ENCODE measurements at places on chromosomes 4 and X.
A peak's percentile ranks its signal among the peaks of the same experiment; 100 is the strongest.

DNA sequence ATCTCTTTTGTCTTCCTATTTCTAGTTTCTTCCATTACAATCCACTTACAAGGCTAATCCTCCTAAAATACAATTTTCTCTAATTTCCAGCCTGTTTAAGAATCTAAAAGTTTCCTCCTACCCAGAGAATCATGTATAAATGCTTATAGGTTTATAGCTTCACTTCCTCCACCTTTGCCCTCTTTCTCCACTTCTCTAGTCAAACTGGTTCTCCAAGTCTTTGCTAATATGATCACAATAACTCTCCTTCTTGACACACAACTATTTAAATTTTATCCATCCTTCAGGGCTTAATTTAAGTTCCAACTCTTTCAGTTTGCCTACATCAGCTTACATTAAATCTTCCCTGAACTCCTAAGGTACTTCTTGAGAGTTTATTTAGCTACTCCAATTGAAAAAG lies 69.2 kb downstream of the RPS6KA6 start:
- no peak for DNase-seq

GRCh38 chr4:124025428-124025827 lies 628.8 kb downstream of the SPRY1 start:
- DNase-seq = no peak

- DNase-seq = no peak
Measured at GRCh38 chrX:29066516-29066915, 479.3 kb downstream of the IL1RAPL1 start.

DNA sequence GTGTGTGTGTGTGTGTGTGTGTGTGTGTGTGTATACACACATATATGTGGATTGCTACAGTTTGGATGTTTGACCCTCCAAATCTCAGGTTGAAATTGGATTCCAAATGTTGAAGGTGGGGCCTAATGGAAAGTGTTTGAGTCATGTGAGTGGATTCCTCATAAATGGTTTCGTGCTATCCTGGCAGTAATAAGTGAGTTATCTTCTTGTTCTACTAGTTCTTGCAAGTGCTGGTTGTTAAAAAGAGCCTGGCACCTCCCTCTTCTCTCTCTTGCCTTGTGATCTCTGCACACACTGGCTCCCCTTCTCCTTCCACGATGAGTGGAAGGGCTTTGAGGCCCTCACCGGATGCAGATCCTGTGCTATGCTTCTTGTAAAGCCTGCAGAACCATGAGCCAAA lies 344.1 kb downstream of the SH2D1A start:
- no peak for DNase-seq

- no peak for DNase-seq
Measured at GRCh38 chrX:119695535-119696050, 2.6 kb upstream of the SEPTIN6 start.

DNA sequence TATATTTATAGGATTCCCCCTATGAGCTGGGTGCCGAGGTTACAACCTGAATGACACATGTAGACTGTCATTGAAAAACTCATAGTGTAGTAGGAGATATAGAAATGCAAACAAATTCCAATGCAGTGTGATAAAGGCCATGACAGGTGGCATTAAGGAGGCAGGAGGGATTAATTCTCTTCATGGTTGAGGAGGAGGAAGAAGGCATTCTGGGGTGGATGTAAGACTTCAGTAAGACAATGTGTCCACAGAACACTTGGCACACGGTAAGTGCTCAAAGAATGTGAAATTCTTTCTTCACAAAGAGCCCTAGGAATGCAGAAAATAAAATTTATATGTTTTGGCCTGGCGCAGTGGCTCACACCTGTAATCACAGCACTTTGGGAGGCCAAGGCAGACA lies 136.5 kb downstream of the RBM47 start:
- DNase-seq = no peak

- DNase-seq = no peak
Measured at GRCh38 chr4:1396806-1397455, 9.3 kb downstream of the NKX1-1 start.

DNA sequence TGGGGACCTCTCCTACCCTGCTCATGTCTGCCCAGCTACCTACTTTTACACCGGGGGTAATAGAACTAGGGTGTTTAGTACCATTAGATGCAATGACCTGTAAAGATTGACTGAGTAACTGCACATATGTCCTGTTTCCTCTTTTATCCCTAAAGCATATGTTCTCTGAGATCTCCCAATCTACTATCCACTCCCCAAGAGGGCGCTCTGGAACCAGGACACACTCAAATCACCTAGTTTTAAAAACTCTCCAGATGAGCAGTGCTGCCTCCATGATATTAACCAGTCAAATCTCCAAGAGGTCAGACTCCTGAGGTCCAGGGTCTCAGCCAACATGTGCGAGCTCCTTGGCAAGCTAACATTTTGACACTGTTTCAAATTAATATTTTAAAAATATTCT lies 87.0 kb upstream of the TSPAN5 start:
- peak; percentile 27 for DNase-seq

DNA sequence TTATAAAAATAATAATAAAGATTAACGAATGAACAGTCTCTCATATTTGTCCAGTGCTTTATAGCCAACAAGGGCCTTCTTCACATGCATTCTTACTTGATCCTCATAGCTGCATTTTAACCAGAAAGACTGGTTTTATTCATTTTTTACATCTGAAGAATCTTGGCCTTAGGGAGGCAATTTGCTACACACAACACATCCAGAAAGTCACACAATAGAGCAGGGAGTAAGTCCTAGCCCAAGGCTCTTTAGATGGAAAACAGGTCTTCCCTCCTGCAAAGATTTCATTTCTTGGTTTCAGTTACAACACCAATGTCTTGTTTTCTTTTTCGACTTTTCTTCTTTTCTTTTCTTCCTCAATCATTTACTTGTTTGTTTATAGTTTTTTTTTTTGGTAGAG lies 13.0 kb upstream of the C1GALT1C1 start:
- no peak for DNase-seq

DNA sequence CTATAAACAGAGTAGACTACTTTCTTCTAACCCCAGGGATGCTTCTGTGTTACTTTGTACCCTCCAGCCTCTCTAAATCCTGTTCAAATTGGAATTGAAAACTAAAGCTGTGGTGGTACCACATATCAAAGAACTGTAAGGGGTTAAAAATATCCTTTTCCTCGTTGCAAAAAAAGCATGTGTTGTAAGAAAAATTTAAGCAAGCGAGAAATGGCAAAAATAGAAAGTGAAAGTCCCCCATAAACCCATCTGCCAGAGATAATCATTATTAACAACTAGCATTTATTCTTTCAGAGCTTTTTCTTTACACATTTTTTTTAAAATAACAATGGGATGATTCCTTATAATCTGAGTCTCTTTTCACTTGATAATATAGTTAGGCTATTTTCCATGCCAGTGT lies 40.6 kb downstream of the TMEM164 start:
- no peak for DNase-seq

DNA sequence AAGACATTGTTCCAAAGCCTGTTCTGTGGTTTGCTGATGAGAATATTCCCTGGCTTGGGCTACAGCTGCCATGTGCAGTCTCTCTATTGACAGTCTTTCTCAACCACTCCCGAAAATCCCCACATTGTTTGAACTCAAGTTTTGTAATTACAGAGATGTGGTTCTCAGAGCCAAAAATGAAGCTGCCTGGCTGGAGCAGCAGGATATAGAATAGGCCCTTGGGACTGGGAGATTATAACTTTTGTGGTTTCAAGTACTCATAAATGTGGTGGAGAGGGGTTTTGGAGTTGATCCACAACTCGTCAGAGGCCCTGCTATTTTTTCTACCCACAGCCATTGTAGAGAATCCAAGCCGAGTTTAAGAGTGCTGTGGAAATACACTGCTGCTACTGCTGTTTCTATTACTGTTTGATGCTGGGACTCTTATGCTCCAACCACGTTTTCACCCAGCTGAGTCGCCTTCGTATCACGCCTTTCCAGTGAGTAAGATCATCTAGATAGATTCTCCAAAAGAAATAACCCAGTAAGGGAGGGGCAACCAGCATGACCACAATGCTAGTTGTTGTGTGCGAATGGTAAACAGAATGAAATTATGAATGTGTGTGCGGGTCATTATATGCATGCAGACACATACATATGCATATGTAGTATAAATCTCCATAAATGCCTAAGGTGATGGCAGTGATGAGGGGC lies 57.1 kb upstream of the ATXN3L start:
- DNase-seq = no peak

- DNase-seq = peak; percentile 65
Measured at GRCh38 chrX:106917830-106918500, 2.2 kb upstream of the CLDN2 start.

DNA sequence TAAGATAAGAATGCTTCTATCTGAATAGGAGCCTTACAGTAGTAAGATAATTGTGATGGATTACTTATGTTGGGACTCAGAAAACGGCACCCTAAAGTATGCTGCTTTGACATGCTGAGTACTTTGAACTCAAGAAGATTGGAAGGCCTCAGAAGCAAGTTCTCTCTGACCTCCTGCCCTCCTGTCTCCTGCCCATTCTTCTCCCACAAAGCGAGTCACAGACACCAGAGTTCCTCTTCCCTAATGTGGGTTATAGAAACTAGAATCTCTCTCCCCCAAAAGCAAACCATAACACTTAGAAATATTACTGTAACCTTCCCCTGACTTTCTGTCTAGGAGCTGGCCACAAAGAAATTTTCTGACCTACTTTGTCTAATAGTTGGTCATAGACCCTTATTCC lies 76.5 kb downstream of the DDIT4L start:
- DNase-seq = no peak

DNA sequence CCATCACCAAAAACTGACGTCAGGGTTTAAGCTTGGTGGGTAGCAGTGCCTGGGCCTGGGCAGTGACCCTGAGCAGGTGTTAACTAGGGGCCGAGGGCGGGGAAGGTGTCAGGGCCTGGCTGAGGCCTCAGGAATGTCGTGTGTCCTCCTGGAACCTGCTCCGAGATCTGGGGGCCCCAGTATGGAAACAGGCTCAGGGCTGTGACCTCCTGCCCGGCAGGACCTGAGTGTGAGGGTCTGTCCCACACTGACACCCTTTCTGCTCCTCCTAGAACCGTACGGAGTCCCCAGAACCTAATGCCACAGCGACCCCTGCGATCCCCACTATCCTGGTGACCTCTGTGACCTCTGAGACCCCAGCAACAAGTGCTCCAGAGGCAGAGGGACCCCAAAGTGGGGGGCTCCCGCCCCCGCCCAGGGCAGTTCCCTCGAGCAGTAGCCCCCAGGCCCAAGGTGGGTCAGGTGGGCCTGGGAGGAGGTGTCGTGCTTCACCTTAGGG lies 741 bp downstream of the HGFAC start:
- no peak for DNase-seq

DNA sequence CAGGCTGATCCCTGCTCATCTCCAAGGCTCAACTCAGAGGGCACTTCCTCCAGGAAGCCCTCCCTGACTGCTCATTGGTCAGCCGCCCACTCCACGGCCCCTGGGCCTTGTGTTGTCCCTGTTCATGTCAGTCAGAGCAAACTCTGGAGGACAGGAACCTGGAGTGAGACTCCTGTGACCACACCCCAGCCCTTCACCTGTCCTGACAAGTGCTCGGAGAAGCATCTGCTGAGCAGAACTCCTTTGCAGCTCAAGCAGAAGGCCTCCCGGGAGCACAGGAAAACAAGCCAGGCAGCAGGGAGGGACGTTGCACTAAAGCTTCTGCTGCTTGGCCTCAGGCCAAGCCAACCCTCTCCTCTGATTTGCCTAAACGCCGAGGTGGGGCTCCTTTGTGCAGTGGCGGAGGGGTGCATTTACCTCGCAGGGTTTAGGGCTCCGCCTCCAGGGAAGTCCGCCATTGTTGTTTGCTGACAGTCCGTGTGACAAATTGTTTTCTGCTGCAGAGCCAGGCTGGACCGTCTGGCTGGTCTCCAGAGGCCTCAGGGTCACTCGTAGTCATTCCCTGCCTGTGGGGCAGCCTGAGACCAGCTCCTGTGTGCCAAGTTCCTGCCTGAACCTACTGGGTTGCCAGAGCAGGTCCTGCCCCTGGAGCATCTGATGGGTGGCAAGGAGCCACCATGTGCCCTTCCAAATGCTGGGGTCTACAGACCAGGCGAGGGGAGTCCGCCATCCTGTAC lies 61.8 kb downstream of the C4orf50 start:
- no peak for DNase-seq

DNA sequence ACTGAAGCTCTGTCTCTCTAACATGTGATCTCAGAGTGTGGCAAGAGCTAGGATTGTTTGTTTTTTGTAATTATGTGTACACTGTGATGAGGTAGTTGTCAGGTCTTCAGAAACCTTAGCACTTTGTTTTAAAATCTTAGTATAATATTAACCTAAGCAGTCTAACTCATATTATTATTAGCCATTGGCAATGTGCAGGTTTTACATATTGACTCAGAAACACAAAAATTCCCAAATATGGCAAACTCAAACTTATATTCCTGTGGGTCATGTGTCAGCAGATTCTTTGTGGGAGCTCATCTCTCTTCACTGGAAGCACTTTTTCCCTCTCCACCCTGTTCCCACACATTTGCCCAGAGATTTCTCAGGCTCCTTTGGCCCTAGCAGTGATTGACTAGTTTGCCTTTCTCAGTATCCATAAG lies 8.2 kb upstream of the PWWP3B start:
- no peak for DNase-seq

GRCh38 chr4:61200916-61201526 lies 895 bp downstream of the ADGRL3 start:
- DNase-seq = no peak

- DNase-seq = no peak
Measured at GRCh38 chr4:26044524-26044923, 130.5 kb downstream of the SMIM20 start.

DNA sequence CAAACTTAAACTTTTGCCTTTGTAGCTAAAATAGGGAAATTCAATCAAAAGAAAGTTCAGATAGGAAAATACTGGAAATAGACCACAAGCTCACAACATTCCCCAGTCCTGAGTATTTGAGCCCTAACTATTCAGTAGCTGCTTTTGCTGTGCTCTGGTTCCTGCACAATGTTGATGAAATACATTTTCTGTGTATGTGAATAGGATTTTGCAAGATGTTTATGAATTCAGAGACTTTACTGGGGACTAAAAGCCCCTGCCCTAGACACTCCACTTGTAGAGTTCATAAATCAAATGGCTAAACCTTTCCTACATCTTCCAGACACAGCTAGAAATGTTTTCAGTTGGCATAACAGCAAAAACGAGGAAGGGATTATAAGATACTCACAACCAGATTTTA lies 105.9 kb downstream of the FBXO8 start:
- DNase-seq = no peak

- DNase-seq = no peak
Measured at GRCh38 chrX:139332441-139332840, 198.1 kb upstream of the F9 start.

- no peak for DNase-seq
Measured at GRCh38 chr4:69858690-69859089, 1.3 kb downstream of the SULT1E1 start.

- no peak for DNase-seq
Measured at GRCh38 chr4:73193155-73193554, 65.4 kb downstream of the ANKRD17 start.

DNA sequence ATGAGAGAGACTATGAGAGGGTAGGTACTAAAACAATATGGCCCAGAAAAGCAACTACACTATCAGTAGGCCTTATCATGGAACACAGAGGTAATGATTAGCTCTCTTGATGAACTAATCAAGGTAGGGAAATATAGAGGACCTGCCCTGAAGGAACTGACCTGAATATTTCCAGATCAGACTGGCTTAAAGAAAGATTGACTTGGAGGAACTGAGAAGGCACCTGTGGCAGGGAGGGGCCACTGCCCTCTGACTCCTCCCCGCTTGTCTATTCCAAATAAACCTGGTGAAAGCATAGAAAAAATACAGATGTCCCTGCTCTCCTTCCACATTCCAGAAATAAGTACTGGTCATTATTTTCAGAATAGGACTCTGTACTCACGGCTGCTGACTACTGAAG lies 5.5 kb downstream of the RPS6KA6 start:
- no peak for DNase-seq

- DNase-seq = no peak
Measured at GRCh38 chrX:66672106-66672505, 33.2 kb upstream of the EDA2R start.
